IMR-90 (cell line): ENCODE measurements at places on chromosomes 13 and 19.

GRCh38 chr13:23007426-23007825, 173.4 kb upstream of the SGCG start:
- no peak for DNase-seq

DNA sequence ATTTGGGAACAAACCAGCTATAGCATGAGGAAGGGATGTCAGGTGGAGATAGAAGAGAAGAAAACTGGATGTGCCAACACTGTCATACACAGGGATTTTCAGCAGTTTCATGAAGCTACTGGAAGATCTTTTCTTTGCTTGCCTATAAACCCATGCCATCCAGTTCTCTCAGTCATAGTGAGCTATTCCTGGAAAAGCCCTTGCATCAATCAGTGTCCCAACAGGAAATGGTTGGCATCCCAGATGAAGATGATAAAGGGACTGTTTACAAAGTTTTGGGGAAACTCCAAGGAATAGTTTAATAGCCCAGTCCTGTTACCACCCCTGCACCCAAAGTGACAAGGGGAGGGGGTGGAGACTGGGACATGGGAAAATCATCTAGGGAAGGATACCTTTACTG, 58.5 kb upstream of the ARGLU1 start:
- DNase-seq: no peak

- DNase-seq: peak; percentile 24
These were observed 18.1 kb downstream of the DNAJC15 start for GRCh38 chr13:43041369-43041921.

DNA sequence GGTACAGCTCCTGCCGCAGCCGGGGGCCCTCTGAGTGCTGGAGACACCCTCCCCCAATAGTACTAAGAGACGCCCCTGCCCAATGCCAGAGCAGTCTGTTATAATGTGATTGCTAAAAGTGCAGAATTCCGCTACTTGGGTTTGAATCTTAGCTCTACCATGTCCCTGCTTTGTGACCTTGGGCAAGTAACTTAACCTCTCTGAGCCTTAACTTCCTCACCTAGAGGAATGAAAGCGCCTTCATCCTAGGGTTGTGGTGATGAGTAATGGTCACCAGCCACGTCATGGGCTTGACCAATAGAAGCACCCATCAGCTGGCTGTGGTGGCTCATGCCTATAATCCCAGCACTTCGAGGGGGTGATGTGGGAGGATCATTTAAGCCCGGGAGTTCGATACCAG, 6.5 kb downstream of the PLEKHG2 start:
- DNase-seq: no peak

- DNase-seq: no peak
These were observed 3.5 kb downstream of the HS6ST3 start for GRCh38 chr13:96093296-96094006.

GRCh38 chr13:40597735-40598365, 68.6 kb downstream of the FOXO1 start:
- no peak for DNase-seq

- DNase-seq: no peak
These were observed 5.4 kb downstream of the PRR12 start for GRCh38 chr19:49596407-49596806.
